ENCODE measurements at places on chromosomes 3 and 15.

DNA sequence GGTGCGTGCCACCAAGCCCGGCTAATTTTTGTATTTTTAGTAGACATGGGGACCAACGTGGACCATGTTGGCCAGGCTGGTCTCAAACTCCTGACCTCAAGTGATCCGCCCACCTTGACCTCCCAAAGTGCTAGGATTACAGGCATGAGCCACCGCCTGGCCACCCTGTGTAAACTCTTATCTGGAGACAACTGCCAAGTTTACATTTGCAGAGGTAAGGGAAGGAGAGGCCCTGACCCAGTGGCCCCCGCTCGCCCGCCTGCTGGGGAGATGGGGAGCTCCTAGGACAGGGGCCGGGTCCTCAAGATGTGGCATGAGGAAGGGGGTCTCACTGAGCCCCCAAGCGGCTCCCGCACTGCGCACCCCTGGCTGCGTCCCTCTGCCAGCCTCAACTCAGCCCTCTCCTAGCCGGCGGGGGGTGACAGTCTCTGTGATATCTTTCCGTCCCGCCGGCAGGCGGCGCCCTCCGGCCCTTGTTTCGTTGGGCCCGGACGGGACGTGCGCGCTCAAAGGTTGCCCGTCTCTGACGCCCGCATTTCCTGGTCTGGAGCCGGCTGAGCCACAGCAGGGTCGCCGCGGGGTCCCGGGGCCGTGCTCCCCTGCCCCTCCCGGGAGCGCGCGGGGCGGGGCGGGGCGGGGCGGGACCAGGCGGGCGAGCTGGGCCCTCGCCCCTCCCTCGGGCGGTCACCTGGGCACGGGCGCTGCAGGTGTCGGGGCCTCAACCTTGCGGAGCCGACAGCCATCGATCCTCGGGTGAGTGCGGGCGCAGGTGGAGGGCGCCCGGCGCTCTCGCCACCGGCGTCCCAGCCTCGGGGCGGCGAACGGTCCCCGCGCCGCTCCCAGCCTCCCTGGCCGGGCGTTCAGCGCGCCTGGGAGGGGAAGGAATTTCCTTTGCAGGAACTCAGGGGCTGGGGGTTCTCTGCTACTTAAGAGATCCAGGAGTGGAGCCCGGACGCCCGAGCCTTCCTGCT is at the start of gene GPR160:
Gene GPR160 (plus strand): TSS at position 533 of the 971 bp plus-strand sequence. CDS start 45,978 bp downstream, outside the sequence.
- DNase-seq = peak; percentile 92

GRCh38 chr3:23487015-23487414 is 283.9 kb downstream of the UBE2E2 start:
- DNase-seq = no peak

- no peak for DNase-seq
Observed at GRCh38 chr3:66489581-66489980, 11.2 kb downstream of the LRIG1 start.

GRCh38 chr15:55318588-55319494 is at the start of the genes PIGB and PIGBOS1:
Gene PIGB, plus strand, starts transcription at chr15:55319222. Its CDS starts 29 bp downstream, at chr15:55319251.
Gene PIGBOS1, minus strand, starts transcription at chr15:55319123. Its CDS starts 1,331 bp downstream, at chr15:55317792.
- peak; percentile 82 for DNase-seq

GRCh38 chr3:197519801-197520211 is 36.0 kb downstream of the BDH1 start:
- peak; percentile 44 for DNase-seq

DNA sequence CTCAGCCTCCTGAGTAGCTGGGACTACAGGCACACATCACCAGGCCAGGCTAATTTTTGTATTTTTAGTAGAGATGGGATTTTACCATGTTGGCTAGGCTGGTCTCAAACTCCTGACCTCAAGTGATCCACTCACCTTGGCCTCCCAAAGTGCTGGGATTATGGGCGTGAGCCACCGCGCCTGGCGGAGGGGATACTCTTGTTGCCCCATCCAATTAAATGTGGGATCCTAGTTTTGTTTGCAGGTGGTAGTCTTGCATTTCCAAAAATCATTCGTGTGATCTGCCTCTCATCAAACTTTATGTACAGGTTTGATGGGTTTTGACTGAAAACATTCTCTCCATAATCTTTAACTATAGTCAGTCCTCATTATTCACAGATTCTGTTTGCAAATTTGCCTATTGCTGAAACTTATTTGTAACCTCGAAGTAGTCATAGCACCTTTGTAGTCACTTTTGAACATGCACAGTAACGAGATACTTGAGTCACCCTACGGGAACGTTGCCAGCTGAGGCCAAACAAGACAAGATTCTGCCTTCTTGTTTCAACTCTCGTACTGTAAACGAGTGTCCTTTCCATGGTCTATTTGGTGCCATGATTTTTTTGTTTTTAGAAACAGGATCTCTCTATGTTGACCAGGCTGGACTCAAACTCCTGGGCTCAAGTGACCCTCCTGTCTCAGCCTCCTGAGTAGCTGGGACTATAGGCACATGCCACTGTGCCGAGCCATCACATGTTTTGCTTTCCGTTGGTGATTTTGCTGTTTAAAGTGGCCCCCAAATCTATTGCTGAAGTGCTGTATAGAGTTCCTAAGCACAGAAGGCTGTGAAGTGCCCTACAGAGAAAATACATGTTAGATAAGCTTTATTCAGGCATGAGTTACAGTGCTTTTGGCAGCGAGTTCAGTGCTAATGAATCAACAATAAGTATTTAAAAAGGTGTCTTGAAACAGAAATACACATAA is 8.1 kb upstream of the MAPK6 start:
- no peak for DNase-seq

DNA sequence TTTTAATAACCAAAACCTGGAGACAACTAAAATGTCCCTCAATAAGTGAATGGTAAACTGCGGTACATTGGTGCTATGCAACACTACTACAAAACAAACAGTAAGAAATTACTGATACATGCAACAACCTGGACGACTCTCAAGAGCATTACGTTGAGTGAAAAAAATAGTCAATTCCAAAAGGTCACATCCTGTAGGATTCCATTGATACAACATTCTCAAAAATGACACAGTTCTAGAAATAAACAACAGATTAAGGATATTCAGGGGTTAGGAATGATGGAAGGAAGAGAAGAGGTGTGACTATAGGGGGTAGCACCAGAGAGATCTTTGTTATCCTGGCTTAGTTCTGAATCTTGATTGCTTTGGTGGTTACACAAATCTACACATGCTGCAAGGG is 72.2 kb downstream of the ZNF148 start:
- DNase-seq = no peak

DNA sequence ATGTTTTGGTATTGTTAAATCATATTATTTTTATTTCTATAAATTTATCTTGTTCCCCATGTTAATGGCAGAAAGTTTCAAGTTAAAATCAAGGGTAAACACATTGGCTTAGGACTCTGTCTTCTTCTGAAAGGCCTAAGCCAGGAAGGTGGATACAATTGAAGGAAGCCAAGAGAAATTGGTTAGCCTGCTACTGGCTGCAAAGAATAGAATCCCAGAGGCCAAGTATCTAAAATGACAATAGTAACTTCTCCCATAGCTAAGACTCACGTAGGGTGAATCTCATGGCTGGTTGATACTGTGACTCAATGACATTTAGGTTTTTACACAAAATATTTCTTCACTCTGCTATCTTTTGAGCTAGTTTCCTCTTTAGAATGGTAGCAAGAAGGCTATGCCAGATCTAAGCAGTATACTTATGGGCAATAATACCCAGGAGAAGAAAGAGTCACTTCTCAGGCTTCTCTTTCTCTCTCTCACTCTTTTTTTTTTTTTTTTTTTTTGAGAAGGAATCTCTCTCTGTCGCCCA is 621.5 kb upstream of the TBL1XR1 start:
- DNase-seq = no peak

DNA sequence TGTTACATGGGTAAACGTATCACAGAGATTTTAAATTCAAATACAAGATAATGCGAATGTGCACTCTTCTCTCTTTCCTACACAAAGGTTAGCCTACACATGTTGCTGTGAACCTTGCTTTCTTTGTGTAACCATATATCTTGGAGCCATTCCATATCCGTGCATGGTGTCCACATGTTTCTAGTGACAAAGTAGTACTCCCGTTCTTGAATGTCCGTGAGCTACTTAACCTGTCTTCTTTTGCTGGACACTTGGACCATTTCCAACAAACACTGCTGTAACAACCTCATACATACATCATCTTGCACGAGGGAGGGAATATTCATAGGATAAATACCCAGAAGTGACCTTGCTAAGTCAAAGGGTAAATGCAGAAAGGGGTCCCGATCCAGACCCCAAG is 75.0 kb downstream of the STRIT1 start:
- no peak for DNase-seq

GRCh38 chr15:68404056-68404798 is 27.7 kb downstream of the ITGA11 start:
- DNase-seq = no peak

DNA sequence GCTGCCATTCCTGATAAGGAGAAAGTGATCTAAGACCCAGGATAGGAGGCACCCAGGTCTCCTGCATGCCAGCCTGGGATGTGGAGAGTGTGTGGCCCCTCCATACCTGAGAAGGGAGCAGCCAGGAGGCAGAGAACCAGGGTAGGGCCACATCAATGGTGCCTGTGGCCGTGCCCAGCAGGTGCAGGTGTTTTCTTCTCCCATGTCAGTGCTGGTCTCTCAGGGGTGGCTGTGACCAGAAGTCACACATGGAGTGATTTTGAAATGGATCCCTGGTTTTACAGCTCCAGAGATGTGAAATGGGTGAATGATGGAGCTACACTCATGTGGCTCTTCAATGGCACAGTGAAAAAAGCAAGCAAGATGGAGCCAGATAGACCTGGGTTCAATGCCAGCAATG is 3.3 kb upstream of the ISL2 start:
- no peak for DNase-seq

All from WTC11 (cell line).